ENCODE measurements at places on chromosomes 3 and 15. TPM values are rescaled to one million over a fixed set of nuclear protein-coding genes. Genes with fewer than 3 reads are reported as not detected.

The ADGRG7 gene
- total RNA-seq = not detected

The EPHB3 gene
- total RNA-seq = 4.0 TPM

The CASR gene
- total RNA-seq = not detected

The SEMA6D gene
- total RNA-seq = 1.1 TPM

The TF gene
- total RNA-seq = 0.12 TPM

The SERPINI2 gene
- total RNA-seq = not detected

The NANOGP8 gene
- 0.75 TPM for total RNA-seq

The GPR149 gene
- total RNA-seq = not detected

GRCh38 chr15:77416954-77417353 is 3.0 kb downstream of the PEAK1 start:
- DNase-seq = peak; percentile 2

GRCh38 chr15:88491158-88491557 is 23.6 kb downstream of the MRPS11 start:
- peak; percentile 52 for DNase-seq

- no peak for DNase-seq
Observed at GRCh38 chr3:55157731-55158130, 229.9 kb upstream of the LRTM1 start.

DNA sequence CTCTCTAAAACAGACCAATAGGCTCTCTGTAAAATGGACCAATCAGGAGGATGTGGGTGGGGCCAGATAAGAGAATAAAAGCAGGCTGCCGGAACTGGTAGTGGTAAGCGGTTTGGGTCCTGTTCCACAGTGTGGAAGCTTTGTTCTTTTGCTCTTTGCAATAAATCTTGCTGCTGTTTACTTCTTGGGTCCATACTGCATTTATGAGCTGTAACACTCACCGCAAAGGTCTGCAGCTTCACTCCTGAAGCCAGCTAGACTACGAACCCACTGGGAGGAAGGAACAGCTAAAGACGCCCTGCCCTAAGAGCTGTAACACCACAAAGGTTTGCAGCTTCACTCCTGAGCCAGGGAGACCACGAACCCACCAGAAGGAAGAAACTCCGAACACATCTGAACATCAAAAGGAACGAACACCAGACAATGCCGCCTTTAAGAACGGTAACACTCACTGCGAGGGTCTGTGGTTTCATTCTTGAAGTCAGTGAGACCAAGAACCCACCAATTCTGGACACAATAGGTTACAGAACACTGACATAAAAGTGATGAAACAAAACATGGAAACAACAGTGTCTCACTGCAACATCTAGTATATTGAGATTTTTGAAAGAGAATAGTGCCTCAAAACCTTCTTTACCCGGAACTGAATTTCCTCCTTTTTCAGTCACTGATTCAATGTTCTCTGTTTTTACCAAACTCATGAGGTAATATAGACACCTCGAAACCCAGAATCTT is 28.8 kb upstream of the PLSCR2 start:
- DNase-seq = no peak

DNA sequence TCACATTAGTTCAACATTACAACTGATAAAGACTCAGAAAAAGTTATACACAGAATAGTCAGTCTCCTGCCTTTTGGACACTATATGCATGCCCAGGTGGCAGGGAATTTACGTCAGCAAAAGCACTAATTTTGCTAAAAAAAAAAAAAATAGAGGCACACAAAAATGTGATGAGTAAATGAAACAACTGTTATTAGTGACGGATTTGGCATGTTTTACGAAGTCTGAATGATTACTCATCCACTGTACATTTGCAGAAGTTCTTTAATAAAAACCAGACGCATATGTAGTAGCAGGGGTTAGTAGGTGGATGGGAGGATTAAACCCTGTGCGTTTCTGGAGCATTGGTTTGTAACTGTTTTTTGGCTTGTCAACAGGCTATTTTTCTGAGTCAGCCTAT is 99.0 kb downstream of the MITF start:
- peak; percentile 14 for DNase-seq

GRCh38 chr15:56495053-56495452 is 30.1 kb upstream of the MNS1 start:
- DNase-seq = no peak

DNA sequence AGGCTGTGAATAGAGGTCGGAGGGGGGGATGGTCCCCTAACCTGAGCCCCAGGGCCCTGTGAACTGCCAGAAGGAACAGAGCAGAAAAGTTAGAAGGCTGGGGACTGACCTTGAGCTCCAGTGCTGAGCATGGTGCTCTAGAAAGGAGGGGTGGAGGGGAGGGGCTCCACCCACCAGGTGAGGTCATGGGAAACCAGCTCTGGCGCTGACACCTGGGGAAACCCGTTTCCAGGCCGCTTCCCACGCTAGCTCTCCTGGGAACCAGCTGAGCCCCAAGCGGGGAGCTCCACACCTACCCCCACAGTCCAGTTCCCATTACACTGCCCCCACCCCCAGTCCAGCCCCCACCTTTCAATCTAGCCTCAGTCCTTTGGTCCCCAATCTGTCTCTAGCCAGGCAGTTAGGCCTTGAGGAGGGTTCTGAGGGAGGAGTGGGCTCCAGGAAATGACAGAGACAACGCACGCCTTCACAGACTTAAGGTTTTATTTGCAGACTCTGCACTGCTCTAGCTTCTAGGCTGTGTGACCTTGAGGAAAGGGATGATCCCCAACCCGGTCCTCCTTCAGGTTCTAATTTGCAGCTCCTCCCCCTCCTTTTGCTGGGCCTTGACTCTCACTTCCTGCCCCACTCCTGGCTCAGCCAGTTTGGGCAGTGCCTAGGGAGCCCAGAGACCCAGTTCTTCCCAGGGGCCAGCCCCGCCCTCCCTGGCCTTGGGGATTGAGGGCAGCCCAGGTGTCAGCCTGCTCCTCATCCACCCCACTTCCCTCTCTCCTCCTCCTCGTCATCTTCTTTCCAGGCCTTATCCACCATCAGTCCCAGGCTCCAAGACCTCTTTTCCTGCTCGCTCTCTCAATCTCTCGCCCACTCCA is 2.1 kb downstream of the RHOV start:
- DNase-seq = peak; percentile 73

DNA sequence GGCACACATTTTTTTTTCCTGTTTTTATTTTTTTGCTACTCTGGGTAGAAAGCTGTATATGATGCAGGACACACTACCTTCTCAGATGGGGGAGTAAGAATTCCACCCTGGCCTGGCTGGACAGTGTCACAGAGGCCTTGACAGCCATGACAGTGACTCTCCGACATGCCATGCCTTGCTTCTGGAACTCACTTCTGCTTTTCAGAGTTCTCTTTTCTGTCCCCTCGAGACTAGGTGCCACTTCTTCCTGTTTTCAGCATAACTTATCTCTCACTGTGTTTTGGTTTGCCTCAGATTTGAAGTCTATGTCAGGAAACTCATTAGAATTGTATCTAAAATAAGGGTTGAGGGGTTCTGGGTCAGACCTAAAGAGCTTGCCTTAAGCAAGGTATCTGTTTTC is 69.1 kb upstream of the SEC13 start:
- no peak for DNase-seq

DNA sequence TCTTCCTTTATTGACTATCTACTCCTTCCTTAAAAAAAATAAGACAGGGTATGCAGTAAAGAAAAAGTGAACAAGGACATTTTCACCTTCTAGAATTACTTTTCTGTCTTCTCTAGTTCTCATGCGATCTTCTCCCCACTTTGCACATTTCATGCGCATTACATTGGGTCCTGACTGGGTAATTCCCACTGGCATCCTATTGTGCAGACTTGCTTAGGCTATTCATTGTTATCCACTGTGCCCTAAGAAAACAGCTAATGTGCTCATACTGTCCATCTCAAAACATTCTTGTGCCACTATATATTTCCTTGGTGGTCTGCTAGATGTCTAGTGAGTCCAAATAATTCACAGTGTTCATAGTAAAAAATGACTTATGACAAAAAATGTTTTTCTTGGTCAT is 447.4 kb upstream of the ROBO1 start:
- DNase-seq = no peak

All from MCF 10A (cell line).